CD14-positive monocyte (primary cell): ENCODE measurements at places on chromosomes 5 and 9.

GRCh38 chr5:142215915-142216681, 107.5 kb downstream of the NDFIP1 start:
- no peak for DNase-seq

- DNase-seq, result peak; percentile 63
Measured at GRCh38 chr5:136028782-136029742, at the start of gene TGFBI. Gene TGFBI (plus strand): TSS chr5:136028988. CDS start chr5:136029056, 68 bp downstream.

DNA sequence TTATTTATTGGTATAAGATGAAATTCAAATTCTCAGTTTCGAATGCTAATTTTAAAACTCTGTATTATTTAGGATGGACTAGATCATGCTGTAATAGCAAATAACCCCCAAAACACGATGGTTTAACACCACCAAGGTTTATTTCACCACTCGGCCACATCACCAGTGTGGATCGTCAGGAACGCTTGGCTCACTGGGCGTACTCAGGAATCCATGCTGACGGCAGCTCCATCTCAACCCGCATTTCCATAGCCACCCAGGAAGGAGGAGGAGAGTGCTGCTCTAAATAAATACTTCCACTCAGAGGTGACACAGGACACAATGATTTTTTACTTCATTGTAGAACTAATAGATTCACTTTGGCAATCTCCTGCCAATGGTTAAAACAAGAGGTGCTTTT, 347.4 kb downstream of the SH3GL2 start:
- DNase-seq, result no peak

DNA sequence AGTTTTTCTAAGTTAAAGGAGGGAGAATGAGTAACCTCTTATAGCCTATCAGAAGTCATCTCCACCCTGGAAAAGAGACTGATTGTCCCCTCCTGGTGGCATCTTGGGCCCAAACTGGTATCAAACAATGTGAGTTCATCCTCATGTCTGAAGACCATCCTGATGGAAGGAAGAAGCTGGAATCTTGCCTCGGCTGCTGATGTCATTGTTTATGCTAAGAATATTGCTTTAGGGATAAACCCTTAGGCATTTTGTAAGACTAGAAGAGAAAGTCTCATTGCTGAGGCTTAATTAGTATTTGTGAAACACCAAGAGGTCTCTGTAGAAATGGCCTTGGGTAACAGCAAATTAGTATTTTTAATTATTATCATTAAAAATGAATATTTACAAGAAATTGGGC, 65.7 kb upstream of the KCNN2 start:
- DNase-seq, result no peak

- no peak for DNase-seq
Measured at GRCh38 chr5:11268891-11269290, 507.9 kb upstream of the DAP start.

- no peak for DNase-seq
Measured at GRCh38 chr9:25453875-25454274, 224.4 kb downstream of the TUSC1 start.

- DNase-seq, result no peak
Measured at GRCh38 chr9:137788561-137789294, 88.9 kb upstream of the CACNA1B start.

DNA sequence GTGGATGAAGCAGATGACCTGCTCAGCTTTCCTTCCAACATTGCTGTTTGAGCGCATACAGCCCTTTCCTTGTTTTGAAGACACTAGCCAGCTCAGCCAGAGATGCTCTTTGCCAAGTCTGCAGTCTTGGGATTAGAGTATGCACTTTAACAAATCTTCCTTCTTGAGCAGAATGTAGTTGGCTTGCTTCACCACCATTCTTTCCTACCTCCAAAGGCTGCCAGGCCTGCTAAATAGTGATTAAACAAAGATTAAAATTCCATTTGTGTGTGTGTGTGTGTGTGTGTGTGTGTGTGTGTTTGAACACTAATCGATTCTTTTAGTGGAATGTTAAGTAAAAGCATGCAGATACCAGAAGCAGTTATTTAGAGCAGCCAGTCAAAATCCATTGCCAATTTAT, 97.6 kb downstream of the GALNT10 start:
- no peak for DNase-seq

DNA sequence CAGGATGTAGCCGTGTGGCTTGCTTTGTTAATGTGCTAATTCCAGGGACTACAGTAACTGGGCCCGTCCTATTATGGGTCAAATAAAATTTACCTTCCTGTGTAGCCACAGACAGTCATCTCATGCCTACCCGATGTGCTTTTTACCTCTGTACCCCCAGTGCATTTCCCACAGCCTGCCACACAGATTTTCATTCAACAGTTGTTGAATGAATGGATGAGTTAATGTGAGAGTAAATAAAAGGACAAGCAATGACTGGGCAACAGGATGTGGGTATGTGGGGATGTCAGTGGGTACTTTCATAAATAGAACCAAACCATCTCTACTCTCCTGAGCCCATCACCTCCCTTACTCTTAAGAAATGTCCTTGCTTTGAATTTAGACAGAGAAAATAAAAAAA, 441.2 kb upstream of the ZNF462 start:
- no peak for DNase-seq

- no peak for DNase-seq
Measured at GRCh38 chr5:150119421-150120061, 33.2 kb upstream of the CSF1R start.

- no peak for DNase-seq
Measured at GRCh38 chr9:133119846-133120500, 1.1 kb downstream of the RALGDS start.

- DNase-seq, result peak; percentile 22
Measured at GRCh38 chr5:179345433-179346321, at the start of gene ADAMTS2. Gene ADAMTS2 (minus strand): TSS chr5:179345461. CDS start chr5:179345328, 133 bp downstream.

DNA sequence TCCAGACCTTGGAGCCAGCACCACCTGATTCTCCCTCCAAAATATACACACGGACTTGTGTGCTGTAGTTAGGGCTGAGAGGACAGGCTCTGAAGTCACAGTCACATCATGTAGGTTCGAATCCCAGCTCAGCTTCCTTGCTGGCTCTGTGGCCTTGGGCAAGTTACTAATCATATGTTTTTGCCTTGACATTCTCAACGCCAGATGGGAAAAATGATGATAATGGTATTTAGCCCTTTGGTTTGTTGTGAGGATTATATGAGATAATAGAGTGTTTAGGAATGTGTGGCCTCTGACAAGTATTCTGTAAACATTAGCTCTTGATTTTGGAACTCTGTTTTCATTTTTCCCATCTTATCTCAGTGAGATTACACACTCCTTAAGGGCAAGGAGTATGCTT, 72.5 kb downstream of the PLAC8L1 start:
- no peak for DNase-seq

- no peak for DNase-seq
Measured at GRCh38 chr9:6052293-6052919, 37.0 kb upstream of the RANBP6 start.

GRCh38 chr5:77444356-77444755, 47.8 kb downstream of the WDR41 start:
- no peak for DNase-seq

DNA sequence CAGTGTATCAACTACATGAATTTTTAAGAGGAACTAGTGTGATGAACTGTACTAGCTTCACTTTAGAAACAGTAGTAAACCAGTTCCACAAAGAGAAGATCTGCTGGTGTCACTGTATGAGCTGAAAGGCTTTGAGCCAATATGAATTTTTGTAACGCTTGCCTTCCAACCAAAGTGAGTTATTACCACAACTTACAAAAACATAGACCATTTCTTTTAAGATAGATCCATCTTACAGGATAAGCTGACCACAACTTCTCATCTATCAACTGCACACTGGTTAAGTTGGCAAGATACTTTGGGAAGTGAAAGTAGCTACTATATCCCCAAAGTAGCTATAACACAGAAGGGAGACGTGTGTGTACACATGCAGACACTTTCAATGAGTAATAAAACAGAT, 849.6 kb upstream of the DMAC1 start:
- DNase-seq, result peak; percentile 36

GRCh38 chr5:140678993-140679392, 5.6 kb upstream of the DND1 start:
- no peak for DNase-seq

DNA sequence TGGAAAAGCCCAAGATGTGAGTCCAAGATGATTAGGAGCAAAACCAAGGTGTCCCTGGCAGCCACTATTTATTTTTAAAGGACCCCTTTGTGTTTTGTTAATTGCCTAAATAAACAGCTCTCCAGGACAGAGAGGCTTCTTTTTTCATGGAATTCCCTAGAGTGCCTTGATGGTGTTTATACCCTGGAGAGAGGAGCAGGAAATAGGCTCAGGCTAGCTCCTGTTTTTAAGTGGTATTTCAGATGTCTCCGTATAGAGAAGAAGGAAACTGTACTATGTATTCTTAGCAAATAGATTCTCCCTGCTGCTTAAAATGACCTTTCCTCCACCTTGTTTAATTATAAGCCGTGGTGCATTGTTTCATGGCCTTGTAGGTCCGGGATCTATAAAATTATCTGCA, 292.4 kb downstream of the CD180 start:
- DNase-seq, result no peak

- no peak for DNase-seq
Measured at GRCh38 chr5:144072518-144072927, 97.9 kb downstream of the YIPF5 start.

- no peak for DNase-seq
Measured at GRCh38 chr9:134219646-134220060, 55.3 kb upstream of the RNU6ATAC start.

DNA sequence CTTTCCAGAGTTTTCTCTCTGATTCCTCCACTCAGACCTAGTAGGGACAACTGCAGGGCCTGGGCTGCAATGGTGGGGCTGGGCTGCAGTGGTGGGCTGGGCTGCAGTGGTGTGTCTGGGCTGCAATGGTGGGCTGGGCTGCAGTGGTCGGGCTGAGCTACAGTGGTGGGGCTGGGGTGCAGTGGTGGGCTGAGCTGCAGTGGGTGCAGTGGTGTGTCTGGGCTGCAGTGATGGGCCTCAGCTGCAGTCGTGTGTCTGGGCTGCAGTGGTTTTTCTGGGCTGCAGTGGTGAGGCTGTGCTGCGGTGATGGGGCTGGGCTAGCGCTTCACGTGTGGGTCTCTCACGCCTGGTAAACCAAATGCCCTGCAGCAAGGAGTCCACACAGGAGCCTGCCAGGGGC, 27.4 kb downstream of the ABO start:
- no peak for DNase-seq

- DNase-seq, result no peak
Measured at GRCh38 chr5:139193928-139194327, 4.2 kb downstream of the SIL1 start.

DNA sequence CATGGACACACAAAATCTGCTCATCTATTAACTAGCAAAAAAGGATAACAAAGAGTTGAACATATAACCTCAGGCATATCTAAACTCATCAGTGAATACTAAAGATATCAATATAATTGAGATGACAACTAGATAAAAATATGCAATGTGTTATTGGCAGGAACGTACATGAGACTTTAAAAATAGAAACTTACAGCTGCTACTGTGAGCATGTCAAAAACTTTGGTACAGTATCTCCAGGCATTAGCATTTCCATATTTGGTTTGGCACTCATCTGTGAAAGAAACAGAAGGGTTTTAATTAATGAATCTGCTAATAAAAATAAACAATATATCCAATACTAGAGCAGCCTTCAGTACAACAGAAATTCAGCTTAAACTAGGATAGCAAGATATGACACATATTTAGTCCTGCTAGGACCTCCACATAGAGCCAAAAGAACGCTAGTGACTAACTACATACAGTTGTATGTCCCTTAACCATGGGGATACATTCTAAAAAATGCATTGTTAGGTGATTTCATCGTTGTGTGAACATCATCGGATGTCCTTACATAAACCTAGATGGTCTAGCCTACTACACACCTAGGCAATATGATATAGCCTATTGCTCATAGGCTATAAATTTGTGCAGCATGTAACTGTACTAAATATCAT, 10.5 kb upstream of the SCAI start:
- no peak for DNase-seq

GRCh38 chr5:32303755-32304120, 9.0 kb downstream of the MTMR12 start:
- DNase-seq, result no peak

- DNase-seq, result no peak
Measured at GRCh38 chr5:1171340-1171941, 30.0 kb upstream of the SLC6A19 start.

DNA sequence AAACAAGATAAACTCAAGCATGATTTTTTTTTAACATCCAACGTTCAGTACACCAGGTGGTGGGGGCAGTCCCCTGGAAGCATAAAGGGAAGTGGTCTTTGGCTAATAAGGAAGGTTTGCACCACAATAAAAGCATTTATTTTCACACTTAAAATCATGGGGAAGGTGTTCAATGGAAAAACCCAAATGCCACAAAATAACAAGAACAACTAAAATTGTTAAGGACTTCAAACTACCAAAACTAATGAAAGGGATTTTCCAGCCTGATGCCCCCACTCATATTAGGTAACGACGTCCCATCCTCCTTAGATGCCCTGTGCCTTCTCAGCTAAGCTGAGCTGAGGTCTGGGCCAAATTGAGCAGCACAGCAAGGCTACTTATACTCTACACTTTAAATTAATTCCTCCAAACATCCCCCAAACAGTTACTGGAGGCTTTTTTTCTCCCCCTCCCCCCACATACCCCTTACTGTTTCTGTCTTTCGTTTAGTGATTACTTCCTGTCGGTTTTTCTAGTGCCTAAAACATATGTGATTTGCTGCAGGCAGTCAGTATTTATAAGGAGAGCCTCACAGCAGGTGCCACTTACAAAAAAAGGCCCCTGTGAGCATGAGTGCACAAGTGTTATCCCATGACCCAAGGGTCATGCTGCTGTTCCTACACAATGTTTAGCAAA, 259.7 kb upstream of the ZNF608 start:
- no peak for DNase-seq

- DNase-seq, result peak; percentile 1
Measured at GRCh38 chr5:110625376-110625999, 101.0 kb downstream of the TMEM232 start.

DNA sequence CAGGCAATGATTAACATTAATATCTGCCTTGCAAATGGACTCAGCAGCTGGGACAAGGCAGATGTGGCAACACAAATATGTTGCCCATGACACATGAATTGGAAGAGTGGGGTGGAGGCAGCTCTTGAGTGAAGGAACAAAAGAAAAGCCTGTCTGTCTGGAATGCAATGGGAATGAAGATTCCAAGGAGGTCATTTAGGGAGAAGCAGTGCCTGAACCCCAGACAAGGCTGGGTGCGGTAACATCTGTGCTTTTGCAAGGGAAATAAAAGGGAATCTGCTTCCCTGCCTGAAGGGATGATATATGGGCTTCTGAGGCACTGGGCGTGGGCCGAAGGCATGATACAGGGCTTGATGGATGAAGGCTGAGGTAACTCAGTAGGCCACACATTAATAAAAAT, 94.1 kb upstream of the TRIM32 start:
- no peak for DNase-seq

GRCh38 chr9:19642256-19642655, 146.6 kb downstream of the SLC24A2 start:
- no peak for DNase-seq

DNA sequence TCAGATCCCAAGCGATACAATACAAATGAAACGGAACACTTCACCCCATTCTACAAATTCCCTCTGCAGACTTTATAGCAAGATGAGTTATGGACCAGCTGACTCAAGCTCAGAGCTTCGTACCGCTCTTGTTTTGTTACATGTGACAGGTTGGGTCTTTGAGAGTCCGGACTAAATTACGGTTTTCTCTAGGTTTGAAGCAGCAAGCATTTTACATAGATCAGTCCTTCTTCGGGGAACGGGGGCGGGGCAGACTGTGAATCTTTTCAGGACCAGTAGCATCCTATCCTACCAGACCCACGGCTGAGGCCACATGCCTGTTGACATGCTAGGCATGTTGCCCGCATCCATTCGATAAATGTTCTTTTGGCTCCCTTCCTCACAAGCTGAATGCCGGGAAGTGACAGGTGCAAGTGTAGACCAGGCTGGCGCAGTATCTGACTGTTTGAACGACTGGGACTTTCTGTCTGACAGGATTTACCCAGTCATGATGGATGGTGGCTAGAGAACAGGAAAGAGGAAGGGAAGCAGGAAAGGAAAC, 811.0 kb upstream of the GRAMD2B start:
- DNase-seq, result no peak
